Tongue (tissue), 3 donors: ENCODE measurements at places on chromosomes 5 and 9. TPM values are rescaled to one million over a fixed set of nuclear protein-coding genes. Genes with fewer than 3 reads are reported as not detected.

The GPRIN1 gene
- 0.72 TPM for total RNA-seq

The NR6A1 gene
- total RNA-seq: 1.0 TPM

The IL4 gene
- not detected for total RNA-seq

The DRD1 gene
- 0.21 TPM for total RNA-seq

The ZBTB34 gene
- 17.6 TPM for total RNA-seq

The PDGFRB gene
- total RNA-seq: 129 TPM

The DBN1 gene
- 58.3 TPM for total RNA-seq

The HTR1A gene
- total RNA-seq: not detected

The PCDHB4 gene
- 4.0 TPM for total RNA-seq
